ENCODE measurements at places on chromosomes 6 and 20. TPM values are rescaled to one million over a fixed set of nuclear protein-coding genes. Genes with fewer than 3 reads are reported as not detected.

GRCh38 chr20:55632592-55632991 lies 372.7 kb downstream of the CBLN4 start:
- no peak for DNase-seq

- no peak for DNase-seq
Observed at GRCh38 chr6:111338843-111339242, 144.2 kb downstream of the REV3L start.

DNA sequence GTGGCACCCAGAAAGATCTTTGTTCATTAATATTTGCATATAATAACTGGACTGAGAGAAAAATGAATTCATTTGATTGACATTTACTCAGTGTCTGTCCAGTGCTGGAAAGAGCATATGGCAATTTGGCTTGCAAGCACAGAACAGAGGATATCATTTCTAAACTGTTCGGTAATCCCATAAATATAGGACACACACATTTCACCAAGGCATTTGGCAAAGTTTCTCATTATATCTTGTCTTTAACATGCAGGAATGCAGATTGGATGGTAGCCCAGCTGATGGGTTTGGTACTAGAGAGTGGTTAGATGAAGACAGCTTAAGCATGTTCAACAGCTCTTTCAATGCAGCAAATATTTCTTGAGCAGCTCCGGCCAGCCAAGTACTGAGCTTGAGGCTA lies 259.2 kb downstream of the PRKN start:
- no peak for DNase-seq

DNA sequence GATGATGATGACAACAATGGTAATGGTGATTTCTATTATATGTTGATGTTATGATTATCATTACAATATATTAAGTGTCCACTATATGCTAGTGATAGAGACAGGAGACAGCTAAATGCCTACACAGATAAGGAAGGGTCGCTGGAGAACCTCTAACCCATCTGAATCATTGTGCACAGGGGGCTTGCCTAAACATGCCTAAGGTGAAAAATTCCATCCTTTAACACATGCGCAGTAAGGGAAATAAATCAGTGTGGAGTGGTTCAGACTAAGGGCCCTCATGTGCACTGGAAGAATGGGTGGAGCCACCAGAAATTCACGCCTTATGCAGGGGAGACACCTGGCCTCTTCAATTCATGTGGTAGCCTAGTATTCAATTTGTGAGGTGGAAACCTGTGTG lies 120.4 kb downstream of the TPBG start:
- no peak for DNase-seq

Gene PLG
- total RNA-seq, result 2.4 TPM

Gene LTA
- not detected for total RNA-seq

GRCh38 chr6:106880952-106881351 lies 93.6 kb downstream of the CD24 start:
- no peak for DNase-seq

GRCh38 chr6:112179631-112180030 lies 74.7 kb downstream of the LAMA4 start:
- DNase-seq, result no peak

Gene TMC2
- not detected for total RNA-seq
